ELR (cell line): ENCODE measurements at places on chromosomes 6 and 20.
A peak's percentile ranks its signal among the peaks of the same experiment; 100 is the strongest.

DNA sequence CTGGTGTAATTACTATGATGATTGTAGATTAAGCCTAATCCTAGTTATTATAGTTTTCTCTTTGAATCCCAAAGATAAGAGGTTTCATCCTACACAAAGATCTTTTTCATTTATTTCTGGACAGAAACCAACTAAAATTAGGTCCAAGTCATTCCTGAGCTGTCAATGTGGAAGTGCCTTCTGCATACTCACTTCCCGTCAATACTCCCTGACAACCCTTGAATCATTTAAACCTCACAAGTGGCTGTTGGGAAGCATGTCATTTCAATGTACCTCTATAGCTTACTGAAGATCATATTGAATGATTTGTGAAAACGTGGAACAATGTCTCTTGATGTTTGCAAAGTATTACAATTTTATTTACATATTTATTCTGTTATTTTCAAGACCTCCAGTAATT is 274.1 kb downstream of the HACE1 start:
- no peak for DNase-seq

DNA sequence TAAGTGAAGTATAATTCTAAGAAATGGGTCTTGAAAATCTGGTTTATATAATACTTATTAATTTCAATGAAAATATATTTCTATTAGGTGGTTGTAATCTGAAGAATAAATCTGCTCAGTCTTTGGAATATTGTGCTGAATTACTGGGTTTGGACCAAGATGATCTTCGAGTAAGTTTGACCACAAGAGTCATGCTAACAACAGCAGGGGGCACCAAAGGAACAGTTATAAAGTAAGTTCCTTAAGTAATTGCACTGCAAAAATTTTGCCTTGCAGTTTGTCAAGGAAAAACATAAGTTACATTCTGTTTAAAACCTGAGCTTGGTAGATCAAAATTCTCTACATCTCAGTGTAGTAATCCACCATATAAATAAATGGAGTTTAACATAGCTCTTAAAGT is 106.0 kb downstream of the MYO6 start:
- peak; percentile 81 for DNase-seq

DNA sequence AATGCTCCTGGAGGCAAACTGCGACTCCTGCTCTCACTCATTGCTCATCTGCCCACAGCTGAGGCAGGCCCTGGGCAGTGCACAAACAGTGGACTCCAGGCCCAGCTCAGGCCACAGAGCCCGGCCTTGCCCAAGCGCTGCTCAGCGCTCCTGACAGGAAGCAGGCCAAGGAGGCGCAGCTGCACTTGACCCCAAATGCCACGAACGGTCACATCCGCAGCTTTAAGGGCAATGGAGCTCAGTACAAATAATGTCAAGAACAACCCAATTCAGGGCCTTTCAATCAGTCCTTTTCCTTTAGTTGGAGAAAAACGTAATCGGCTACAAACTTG is 33.8 kb downstream of the RRBP1 start:
- DNase-seq = no peak

GRCh38 chr6:30360139-30360538 is 15.2 kb downstream of the RPP21 start:
- no peak for DNase-seq

DNA sequence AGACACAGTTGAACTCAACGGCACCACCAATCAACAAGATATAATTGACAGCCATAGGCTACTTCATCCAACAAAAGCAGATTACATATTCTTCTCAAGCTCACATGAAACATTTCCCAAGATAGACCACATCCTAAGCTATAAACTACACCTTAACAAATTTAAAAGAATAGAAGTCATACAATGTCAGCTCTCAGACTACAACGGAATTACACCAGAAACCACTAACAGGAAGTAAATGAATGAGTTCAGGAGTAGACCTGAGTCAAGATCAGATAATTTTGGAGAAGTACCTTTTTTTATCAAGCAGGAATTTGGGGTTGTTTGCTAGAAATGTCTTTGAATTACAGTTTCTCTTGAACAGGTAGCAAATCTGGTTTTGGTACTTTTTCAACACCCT is 237.8 kb downstream of the TBX18 start:
- no peak for DNase-seq

DNA sequence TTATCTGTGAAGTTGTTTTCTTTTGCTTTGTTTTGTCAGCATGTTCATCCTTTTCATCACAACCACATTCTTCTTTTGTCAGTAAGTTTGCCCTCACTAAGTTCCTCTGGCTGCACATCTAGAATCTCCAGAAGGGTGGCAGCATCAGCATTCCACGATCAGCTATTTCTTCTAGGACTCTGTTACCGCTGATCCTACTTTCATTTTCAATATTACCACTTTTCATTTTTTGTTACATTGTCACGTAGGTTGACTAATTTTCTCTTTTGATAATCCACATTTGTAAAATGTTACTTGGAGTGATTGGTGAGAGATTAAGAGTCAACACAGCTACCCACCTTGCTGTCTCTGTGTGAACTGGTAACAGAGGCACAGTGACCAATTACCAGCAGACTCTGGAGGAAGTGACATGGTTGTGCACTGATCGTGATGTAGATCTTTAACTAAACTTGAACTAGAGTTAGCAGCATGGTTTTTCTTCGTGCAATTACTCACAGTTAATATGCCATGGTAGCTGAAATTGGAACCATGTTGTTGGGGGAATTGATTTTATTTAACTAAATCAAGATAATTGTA is 307.9 kb upstream of the SLC35B3 start:
- peak; percentile 13 for DNase-seq

- no peak for DNase-seq
Measured at GRCh38 chr20:3031524-3032147, 11.8 kb upstream of the GNRH2 start.

- DNase-seq = no peak
Measured at GRCh38 chr20:15061955-15062354, 724.5 kb upstream of the FLRT3 start.
